ENCODE measurements at places on chromosomes 2 and 18.

DNA sequence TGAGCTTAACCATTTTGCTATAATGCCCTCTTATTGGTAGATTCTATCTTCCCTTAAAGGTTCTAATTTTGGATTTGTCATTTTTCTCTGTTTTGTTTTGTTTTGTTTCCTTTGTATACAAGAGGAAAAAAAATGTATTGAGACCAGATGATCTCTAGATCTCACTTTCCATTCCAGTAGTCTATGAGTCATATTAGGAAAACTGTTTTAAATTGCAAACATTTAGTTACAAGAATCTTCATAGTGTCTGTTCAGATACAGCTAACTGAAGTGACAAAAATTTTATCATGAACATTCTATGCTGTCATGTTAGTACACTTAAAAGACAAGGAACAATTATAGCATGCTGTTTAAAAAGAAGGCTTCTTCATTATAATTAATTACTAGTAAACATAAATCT lies 322.8 kb downstream of the LRRTM4 start:
- DNase-seq, result no peak

DNA sequence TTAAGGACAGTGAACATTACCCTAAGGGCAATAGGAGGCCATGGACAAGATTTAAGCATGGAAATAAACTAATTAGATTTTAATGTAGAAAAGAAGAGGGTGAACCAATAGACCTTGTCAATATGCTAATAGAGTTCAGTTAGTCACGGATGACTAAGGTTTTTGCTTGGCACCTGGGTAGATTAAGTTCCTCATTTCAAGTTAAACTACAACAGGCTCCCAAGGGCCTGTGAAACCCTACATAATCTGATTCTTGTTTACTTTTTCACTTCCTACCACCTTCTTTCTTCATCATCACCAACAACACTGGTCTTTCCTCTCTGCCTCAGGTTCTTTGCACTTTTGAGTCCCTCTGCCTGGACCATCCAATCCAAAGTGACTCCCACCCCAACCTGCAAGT lies 14.8 kb downstream of the SP110 start:
- no peak for DNase-seq

GRCh38 chr18:66638856-66639629 lies 35.2 kb upstream of the CDH19 start:
- DNase-seq, result no peak

- no peak for DNase-seq
Observed at GRCh38 chr2:222322236-222322635, 23.4 kb upstream of the PAX3 start.

GRCh38 chr2:123791684-123792083 lies 233.4 kb upstream of the CNTNAP5 start:
- DNase-seq, result no peak

GRCh38 chr2:10378189-10378588 lies 69.9 kb downstream of the ODC1 start:
- DNase-seq, result no peak

DNA sequence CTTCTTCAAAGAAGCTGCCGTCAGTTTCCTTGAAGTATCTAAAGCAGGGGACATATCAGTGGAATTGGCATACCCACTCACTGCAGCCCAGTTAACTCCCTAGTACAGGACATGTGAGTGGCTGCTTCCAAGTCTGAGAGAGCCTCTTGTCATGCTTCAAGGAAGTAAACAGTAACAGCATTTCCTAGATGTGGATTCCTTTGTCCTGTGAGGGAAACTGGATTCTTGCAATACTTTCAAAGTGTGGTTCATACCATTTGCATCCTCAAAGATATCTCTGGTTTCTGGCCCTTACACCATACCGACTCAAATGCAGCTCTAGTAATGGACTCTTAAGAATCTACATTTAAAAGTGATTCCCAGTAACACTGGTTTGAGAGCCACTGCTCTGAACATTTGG lies 87.2 kb downstream of the ESCO1 start:
- no peak for DNase-seq

GRCh38 chr2:159145745-159146354 lies 140.7 kb downstream of the WDSUB1 start:
- DNase-seq, result no peak

GRCh38 chr18:57957210-57957609 lies 86.8 kb upstream of the NEDD4L start:
- DNase-seq, result no peak

DNA sequence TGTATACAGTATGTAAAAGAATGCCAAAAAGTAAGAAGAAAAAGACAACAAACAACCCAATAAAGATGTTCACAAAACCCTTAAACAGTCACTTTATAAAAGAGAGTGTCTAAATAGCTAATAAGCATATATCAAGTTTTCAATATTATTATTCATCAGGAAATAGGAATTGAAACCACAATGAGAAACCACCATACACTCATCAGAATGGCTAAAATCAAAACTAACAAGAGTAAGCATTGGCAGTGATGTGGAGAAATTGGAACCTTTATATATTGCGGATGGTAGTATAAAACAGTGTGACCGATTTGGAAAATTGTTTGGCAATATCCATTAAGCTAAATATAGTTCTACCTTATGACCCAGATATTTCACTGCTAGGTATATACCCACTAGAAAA lies 20.5 kb upstream of the TGFA start:
- no peak for DNase-seq

DNA sequence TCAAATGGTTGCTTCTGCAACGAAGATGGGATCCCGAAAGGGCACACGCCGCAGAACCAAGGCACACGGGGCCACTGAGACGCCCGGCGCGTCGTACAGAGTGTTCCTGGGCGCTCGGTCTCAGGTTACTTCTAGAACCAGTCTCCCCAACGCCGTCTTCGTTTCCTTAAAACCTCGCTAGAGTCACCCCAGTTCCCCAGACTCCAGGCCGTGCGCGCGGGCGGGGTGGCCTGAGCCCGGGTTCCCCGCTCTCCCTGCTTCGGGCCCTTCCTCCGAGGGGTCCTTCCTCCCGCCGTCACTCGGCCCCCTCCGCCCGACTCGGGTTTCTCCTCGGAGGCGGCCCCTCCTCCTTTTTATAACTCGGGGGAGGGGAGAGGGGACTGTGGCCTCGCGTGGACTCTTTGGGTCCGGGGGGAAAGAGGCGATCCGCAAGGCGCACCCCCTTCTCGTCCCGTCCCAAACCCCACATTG lies 774 bp upstream of the FZD7 start:
- DNase-seq, result peak; percentile 55

DNA sequence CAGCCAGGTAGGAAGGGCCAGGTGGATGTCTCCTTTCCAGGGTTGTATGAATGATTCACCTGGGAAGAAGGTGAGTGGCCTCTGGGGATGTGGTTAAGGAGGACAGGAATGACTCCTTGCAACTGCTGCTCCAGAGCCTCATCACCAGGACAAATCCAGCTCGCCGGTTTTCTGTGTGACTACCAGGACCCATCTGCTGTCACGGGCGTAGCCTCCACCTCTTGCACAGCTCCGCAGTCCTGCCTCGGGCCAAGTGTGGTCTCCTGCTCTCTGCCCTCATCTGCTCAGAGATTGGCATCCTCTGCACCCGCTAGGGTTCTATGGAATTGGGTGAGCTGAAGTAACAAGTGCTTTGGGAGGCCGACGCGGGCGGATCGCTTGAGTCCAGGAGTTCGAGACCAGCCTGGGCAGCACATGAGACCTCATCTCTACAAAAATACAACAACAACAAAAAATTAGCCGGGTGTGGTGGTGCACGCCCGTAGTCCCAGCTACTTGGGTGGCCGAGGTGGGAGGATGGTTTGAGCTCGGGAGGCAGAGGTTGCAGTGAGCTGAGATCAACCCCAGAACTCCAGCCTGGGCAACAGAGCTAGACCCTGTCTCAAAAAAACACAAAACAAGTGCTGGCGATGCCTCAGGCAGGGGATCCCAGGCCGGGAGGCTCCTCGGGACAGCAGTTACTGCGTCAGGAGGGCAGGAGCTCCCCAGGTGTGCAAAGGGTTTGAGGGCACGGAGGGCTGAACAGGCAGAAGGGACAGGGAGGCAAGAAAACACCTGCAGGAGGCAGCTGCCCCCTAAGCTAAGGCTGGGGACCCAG lies 831 bp upstream of the D2HGDH start:
- DNase-seq, result no peak

DNA sequence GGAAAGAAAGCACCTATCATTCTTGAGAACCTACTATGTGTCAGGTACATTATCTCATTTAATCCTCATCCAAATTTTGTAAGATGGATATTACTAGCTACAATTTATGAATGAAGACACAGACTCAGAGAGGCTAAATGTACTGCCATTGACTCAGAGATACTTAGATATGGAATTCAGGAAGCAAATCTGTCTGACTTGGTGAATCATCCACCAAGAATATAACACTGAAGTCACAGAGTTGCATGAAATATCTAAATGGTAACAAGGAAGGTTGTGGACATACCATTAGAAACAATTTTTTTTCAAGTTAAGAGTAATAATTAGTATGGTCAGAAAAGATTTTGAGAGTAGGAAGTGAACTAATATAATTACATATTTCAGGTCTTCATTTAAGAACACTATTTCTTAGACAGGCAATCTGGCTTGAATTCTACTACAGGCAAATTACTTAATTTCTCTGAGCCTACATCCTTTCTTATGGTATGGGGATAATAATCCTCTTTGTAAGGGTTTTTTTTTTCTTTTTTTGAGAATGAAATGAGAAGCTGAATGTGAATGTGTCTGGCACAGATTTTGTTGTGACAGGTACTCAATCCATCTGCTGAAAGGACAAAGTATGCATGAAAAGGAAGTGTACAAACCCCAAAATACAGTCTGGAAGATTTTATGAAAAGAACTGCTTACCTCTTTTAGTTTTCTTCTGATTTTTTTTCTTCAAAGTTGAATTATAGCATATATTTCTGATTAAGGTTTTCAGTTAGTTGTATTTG lies 14.8 kb upstream of the C2orf66 start:
- DNase-seq, result no peak

- DNase-seq, result no peak
Observed at GRCh38 chr18:3180325-3180724, 39.4 kb downstream of the MYOM1 start.

DNA sequence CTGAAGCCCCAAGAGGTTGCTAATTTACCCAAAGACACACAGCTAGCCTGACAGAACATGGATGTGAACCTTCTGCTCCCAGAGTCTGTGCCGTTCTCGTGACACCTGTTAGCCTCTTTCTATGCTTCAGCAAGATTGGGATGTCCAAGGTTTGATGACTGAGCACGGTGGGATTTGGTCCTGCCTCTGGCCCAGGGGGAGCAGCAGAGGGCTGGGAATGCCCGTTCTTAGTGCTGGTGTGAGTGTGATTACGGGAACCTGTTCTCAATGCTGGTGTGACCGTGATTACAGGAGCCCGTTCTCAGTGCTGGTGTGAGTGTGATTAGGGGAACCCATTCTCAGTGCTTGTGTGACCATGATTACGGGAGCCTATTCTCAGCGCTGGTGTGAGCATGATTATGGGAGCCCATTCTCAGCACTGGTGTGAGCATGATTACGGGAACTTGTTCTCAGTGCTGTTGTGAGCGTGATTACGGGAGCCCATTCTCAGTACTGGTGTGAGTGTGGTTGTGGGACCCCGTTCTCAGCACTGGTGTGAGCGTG lies 67.3 kb upstream of the SNTG2 start:
- no peak for DNase-seq

DNA sequence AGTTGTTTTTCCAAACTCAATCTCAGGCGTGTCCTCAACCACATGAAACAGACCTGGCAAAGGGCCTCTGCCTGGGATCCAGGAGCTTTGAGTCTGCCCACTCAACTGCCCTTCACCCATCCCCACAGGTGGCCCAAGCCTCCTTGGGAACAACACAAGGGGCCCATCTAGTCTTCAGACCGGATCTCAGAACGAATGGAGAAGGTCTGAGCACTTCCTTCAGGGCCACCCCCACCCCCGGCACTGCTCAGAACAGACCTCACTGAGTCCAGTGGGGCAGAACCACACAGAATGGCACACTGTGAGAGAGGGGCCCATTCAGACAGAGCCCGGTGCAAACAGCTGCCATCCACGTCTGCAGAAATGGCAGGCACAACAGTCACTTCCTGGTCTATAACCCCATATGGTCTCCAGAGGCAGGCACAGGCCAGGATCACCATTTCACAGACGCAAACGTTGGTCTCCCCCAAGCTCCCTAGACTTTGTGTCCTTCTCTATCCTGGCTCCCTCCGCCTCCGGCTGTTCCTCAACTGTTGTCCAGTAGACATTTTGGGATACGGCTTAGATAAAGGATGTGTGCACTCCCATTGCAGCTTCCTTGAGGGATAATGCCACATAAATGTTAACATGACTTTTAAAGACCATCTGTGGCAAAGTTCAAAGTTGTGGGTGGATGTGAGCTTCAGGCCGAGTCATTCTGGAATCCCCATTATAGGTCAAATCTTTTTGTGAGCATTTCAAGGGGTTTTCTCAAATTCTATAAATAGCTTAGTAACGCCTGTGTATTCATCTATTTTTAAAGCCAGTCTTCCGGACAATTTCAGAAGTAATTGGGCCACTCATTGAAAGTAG lies 149.7 kb downstream of the SMAD7 start:
- DNase-seq, result no peak

GRCh38 chr2:25281522-25281921 lies 60.2 kb downstream of the DNMT3A start:
- no peak for DNase-seq

DNA sequence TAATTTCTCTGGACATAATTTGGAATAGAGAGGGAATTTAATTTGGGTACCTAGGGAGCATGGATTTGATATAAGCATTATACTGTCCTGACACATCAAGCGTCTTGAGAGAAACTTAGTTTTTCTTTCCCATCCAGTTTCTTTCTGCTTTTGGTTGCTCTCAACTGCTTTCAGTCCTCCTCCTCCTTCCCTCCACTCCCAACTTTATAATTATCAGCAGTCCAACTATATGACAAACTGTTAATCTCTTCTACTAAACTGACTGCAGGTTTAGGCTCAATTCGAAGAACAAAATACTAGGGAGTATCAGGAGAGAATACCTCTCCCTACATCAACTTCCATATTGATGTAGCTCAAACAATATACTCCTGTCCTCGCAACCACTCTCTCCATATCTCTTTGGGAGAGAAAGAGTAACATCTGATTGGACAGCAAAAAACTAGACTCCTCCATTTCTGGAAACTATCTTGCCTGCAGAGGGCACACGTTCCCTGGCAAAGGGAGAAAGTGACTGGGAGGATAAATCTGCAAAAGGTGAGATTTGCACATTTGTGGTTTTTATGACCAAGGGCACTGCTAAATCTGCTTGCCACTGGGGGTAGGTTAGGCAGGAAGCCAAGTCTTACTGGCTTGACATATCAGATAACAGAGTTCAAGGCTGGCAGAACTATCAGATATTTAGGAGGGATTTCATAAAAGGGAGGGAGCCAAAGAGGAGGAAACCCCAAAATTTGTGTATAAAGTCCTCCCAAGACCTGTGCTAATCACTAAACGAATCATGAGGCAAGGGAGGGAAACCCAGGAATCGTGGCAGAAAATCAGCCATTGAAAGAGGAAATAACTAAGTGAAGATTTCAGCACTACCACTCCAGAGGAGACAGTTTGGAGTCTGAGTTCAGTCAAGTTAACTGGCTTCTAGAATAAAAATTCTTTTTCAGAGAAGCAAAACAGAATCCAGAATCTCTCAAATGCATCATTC lies 40.0 kb downstream of the ICA1L start:
- DNase-seq, result peak; percentile 65

- no peak for DNase-seq
Observed at GRCh38 chr2:212953170-212953920, 198.1 kb downstream of the IKZF2 start.

Data from HEK293T (cell line).